T-helper 17 cell (primary cell): ENCODE measurements at places on chromosomes 1 and 21.

- DNase-seq: no peak
These were observed 21.8 kb upstream of the LRRC53 start for GRCh38 chr1:74534241-74534640.

- no peak for DNase-seq
These were observed 232.6 kb upstream of the C1orf174 start for GRCh38 chr1:4132352-4133296.

DNA sequence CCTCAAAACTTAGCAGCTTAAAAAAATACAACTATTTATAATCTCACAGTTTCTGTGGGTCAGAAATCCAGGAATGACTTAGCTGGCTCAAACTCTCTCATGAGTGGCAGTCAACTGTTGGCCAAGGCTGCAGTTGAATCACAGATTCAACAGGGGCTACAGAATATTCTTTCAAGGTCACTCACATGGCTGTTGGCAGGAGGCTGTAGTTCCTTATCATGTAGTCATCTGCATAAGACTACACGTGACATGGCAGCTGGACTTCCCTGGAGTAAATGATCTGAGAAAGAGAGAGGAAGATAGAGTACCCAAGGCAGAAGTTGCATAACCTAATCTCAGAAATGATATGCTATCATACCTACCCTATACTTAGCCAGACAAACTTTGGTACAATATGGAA, 75.2 kb upstream of the TSPAN2 start:
- DNase-seq: no peak

DNA sequence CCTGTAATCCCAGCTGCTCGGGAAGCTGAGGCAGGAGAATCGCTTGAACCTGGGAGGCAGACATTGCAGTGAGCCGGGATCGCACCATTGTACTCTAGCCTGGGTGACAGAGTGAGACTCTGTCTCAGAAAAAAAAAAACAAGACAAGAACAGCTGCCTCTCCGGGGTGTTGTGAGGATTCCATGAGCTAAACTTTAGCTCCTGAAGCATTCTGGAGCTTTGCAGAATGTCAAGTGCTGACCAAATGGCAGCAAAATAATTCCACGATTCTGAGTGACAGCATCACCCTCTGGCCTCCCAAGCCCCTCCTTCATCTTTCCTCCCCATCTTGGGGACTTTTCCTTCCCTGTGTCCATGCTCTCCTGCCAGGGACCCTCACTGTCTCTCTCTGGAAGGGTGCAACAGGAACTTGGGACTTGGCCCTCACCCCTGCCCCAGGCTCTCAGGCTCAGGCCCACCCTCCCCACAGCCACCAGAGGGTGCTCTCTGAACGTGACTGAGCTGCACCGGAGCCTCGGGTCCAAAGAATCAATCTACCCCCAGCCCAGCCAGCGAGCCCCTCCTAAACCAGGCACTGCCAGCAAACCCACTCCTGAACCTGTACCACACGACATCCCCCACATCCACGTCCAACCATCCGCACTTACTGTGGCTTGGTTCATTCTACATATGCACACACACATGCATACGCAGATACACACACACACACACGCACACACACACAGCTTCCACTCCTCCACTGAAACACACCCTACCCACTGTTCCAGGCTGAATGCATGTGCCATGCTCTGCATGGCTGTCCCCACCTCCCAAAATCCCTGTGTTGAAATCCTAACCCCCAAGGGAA, 45.7 kb downstream of the ACOT7 start:
- peak; percentile 63 for DNase-seq

DNA sequence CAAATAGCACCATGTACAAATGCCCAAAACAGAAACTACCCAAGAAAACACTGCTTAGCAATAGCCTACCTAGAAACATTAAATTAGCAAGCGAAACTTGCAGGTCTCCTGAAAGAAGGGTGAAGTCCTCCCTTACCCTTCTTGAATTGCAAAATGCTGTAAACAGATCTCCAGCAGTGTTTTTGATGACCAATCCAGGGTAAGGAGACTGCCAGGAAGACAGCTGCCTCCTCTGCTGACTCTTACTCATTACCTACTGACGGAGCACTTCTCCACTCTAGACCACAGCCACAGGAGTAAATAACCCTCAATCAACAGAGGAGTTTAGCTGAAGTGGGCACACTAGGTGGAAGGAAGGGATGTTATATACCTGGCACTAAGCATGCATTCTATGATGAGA, 32.2 kb upstream of the GADD45A start:
- no peak for DNase-seq

GRCh38 chr1:150362721-150363425, 1.1 kb upstream of the RPRD2 start:
- DNase-seq: no peak

GRCh38 chr1:246155923-246156322, 351.2 kb downstream of the SMYD3 start:
- DNase-seq: no peak

DNA sequence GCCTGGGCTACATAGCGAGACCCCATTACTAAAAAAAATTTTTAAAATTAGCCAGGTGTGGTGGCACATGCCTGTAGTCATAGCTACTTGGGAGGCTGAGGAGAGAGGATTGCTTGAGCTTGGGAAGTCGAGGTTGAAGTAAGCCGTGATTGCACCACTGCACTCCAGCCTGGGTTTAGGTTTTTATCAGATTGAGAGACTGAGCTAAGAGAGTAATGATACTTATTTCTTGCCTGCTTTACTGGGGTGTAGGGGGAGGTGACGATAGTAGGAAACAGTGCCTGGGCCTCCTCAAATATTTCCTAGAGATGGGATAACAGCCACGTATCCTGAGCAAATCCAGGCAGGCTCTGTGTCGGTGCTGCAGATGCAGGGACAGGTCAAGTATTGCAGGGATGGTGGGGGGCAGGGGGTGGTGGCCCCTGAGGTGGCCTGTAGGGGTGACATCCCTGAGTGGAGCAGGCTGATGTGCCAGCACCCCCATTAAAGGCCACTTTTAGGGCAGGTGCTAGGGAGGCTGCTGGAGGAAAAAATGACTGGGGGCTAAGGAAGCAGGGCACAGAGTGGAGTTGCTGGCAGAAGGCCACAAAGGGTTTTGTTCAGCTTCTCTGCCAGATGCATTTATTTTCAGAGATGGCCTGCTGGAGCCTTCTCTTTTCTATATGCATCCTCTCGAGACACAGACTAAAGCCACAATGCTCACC, 130.5 kb downstream of the RHOU start:
- no peak for DNase-seq

DNA sequence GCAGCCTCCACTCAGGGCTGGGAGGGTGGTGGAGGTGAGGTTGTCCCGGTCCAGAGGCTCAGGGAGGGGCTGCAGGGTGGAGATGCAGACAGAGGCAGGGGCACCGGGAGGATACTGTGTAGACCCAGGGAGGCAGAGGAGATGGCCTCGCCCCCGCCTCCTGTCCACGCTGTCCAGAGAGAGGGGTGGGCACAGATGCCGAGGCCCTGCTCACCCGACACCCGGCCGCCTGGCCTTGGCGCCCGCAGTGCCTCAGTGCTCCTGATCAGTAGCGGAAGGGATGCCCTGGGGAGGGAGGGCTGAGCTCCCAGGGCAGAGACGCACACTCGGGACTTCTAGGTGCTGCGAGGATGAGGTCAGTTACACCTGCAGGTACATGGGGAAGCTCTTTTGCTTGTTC, 102.7 kb upstream of the TTC34 start:
- DNase-seq: no peak

DNA sequence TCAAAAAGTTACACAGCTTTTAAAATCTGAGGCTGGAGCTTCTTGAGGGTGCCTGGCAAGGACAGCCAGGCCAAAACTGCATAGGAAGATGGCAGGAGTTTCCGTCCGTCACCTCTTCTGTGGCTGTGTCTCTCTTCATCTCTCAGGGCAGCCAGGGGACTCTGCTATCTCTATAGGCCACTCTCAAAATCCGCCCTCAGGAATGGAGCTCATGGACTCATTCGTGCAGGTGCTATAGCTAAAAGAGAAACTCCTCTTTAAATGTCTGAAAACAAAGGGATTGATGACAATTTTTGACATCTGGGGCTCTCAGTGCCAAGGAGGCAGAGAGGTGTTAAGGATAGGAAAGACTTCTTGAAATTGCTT, 27.2 kb downstream of the OVAAL start:
- no peak for DNase-seq

- no peak for DNase-seq
These were observed 11.8 kb downstream of the PADI4 start for GRCh38 chr1:17319561-17320350.

DNA sequence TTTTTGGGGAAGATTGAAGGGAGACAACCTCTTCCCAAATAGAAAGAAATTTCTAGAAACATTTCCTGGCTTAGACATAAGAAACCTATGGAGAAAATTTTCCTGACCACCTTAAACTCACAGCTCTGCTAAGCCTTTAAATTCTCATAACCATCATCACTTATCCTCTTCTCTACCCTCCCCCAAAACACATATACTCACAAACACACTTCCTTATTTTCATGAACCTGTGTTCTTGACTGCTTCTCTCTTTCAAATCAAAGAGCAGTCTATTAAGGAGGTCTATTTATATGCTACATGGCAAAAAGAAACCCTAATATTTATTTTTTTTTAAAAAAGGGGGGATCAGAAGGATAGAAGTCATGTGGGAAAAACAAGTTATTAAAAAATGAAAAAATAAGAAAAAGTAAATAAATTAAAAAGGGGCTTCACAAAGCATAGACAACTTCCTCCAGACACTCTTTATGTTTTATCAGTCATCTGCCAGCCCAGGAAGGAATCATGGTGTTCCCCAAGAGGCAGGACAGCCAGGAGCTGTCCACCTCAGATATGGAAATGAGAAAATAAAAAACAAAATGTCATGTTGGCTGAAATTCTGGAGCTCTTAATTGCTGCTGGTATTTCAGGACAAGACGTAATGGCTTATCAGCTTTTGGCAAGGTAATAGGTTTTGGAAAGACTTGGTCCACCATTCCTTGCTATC, 12.8 kb upstream of the RGS2 start:
- DNase-seq: no peak

GRCh38 chr1:27555700-27556424, 48.1 kb downstream of the AHDC1 start:
- no peak for DNase-seq

GRCh38 chr1:241979071-241979470, 19.8 kb downstream of the MAP1LC3C start:
- DNase-seq: no peak
